Large intestine (tissue), 12 donors: ENCODE measurements at places on chromosomes 12 and 14. TPM values are rescaled to one million over a fixed set of nuclear protein-coding genes. Genes with fewer than 3 reads are reported as not detected.

DNA sequence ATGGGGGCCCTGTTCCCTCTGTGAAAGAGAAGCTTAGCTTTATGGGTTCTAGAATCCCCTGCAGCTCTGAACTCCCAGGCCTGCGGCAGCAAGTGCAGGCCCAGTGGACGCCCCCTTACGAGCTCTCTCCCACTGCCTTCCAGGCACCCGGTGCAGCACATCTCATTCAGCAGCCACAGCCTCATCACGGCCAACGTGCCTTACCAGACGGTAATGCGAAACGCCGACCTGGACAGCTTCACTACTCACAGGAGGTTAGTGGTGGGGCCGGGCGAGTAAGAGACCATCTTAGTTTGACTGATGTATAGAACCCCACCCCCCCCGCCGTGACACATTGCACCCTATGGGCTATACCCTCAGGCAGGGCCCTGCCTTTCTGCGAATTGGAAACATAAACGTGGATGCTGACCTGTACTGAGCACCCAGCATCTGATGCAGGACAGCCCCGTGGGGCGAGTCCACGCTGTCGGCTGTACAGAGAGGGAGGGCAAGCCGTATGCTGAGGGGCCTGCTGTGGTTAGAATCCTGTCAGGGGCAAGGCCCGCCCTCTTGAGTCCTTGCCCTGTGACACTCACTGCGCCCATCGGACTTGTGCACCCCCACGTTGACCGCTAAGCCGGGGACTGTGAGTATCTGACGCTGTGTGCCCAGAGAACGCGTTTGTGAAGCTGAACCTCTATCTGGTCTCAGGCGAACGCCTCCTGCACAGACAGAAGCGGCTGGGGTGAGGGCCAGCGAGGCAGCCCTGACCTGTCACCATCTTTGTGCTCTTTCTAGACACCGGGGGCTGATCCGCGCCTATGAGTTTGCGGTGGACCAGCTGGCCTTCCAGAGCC lies 71.7 kb downstream of the TESC start:
- DNase-seq = no peak

DNA sequence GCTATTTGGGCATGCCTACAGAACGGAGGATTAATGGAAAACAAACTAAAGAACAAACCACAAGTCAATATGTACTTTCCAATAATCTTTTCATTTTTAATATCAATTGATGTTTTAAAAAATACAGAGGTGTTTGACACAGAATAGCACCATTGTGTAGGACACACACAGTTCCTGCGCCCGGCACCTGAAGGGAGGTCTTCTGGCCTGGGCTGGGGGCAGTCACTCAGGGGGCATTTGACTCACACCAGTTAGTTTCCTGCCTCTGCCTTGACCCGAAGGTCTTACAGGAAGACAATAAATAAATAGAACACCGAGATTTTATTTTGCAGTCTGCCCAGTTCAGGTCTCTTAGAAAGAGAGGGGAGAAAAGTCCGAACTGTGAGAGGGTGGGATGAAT lies 9.5 kb downstream of the TMEM106C start:
- no peak for DNase-seq

DNA sequence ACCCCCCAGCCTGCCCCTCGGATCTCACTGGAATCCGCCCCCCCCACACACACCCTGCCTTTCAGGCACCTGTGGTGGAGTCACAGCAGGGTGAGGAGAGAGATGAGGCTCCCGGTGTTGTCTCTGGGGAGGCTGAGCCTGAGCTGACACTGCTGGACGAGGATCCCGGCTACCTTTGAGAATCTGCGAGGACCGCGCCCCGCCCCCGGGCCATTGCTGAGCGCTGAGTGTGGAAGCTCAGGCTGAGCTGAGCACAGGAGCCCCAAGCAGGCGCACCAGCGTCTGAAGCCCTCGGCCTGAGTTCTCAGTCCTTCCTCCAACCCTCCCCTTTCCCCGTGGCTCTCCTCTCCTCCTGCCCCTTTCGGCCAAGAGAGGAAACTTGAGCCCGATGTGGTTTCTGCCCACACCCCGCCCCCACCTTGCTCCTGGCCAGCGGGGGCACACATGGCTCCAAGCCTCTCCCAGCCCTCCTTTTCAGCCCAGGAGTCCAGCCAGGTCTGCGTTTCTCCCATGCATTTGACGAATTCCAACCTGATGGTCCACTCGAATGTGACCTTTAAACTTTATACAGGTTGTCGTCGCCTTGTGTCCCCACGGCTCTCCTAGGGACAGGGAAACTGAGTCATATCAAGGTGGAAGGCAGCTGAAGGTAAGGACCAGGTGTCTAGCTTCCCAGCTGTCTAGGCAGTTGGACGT lies at the start of gene NFE2:
Gene NFE2, minus strand, starts transcription at position 284 of the 696 bp plus-strand sequence. CDS start 5,767 bp downstream, outside the sequence.
- peak; percentile 28 for DNase-seq

DNA sequence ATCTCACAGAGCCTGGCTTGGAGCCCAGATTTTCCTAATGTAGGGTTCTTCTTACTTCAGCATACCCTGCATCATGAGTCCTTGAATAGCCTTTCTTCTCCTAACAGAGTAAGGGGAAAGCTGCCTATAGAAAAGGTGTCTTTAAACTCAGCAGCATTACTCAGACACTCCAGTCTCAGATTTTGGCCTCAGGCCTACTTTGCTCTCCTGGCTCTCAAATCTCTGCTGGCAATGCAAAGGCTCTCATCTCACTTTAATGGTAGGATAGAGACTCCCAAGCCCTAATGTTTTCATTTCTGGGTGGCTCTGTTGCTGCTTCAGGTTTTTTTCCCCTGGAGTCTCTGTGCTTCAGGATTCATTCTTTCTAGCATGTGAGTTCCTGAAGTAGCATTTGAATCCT lies 9.1 kb upstream of the NKX2-8 start:
- DNase-seq = no peak

- no peak for DNase-seq
These were observed 46.3 kb upstream of the KICS2 start for GRCh38 chr12:64268409-64268808.

- peak; percentile 77 for DNase-seq
These were observed at the start of gene TSPAN8 for GRCh38 chr12:71157601-71158233. Gene TSPAN8 (minus strand): TSS chr12:71157999. CDS start chr12:71157678, 321 bp downstream.

GRCh38 chr12:130955238-130955816 lies 1.6 kb downstream of the ADGRD1 start:
- DNase-seq = peak; percentile 30

GRCh38 chr12:9334041-9334692 lies 126.0 kb upstream of the PZP start:
- DNase-seq = peak; percentile 84

- no peak for DNase-seq
These were observed 12.8 kb upstream of the FRS2 start for GRCh38 chr12:69457433-69457832.

GRCh38 chr12:83046019-83046418 lies 359.3 kb downstream of the TMTC2 start:
- no peak for DNase-seq

DNA sequence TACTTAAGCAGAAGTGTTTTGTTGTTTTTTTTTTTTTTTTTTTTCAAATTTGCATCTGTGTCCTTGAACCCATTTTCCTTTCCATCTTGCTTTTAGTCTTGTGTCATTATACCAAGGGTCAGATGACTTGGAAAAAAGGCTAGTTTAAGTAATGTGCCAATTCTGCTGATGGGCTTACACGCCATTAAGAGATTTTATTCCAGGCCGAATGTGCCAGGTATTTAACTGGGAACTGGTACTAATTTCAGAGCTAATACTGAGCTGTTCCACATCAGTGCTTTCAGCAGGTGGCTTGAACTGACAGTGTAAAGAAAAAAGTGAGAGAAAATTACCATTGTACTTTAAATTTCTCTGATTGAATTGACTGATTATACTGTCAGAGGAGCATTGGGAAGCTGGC lies 224.9 kb downstream of the NPAS3 start:
- DNase-seq = no peak

DNA sequence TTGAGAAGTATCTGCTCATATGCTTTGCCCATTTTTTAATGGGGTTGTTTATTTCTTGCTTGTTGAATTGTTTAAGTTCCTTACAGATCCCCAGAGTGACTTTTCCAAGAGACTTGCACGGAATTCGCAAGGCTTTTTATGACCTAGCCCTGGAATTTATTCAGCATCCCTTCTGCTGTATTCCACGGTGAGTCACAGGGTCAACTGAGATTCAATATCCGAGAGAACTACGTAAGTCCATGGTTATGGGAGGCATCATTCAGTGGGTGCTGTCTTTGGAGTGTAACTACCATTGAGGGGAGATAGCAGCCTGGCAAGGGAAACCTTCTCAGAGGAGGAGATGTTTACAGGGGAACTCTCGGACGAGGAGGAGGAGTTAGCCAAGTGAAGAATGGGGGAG lies 20.9 kb upstream of the GPRC5A start:
- no peak for DNase-seq

- DNase-seq = peak; percentile 67
These were observed 1.1 kb downstream of the GPHN start for GRCh38 chr14:66508846-66509621.

- no peak for DNase-seq
These were observed 539 bp downstream of the PSME2 start for GRCh38 chr14:24145690-24146452.

DNA sequence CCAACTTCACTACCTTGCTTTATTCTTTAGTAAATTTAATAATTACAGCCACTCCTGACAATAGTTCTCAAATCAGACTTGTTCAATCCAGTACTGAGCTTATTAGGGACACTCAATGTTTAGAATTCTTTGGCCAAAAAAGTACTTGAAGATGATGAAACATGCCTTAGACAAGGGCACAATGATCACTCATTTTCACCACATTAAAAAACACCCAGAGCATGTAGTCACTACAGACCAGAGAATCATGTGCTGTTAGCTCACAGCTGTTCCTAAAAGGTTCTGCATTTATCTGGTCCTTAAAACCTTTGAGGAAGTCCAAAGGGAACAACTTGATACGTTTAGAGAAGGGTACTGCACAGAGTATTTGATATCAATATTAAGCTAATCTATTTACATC lies 98.7 kb downstream of the INSM2 start:
- DNase-seq = no peak

GRCh38 chr12:18476861-18477260 lies 215.5 kb downstream of the PIK3C2G start:
- DNase-seq = no peak

- DNase-seq = no peak
These were observed 465.7 kb upstream of the MGAT4C start for GRCh38 chr12:86721713-86722397.

GRCh38 chr14:23345987-23346692 lies 6.5 kb downstream of the SLC22A17 start:
- no peak for DNase-seq

DNA sequence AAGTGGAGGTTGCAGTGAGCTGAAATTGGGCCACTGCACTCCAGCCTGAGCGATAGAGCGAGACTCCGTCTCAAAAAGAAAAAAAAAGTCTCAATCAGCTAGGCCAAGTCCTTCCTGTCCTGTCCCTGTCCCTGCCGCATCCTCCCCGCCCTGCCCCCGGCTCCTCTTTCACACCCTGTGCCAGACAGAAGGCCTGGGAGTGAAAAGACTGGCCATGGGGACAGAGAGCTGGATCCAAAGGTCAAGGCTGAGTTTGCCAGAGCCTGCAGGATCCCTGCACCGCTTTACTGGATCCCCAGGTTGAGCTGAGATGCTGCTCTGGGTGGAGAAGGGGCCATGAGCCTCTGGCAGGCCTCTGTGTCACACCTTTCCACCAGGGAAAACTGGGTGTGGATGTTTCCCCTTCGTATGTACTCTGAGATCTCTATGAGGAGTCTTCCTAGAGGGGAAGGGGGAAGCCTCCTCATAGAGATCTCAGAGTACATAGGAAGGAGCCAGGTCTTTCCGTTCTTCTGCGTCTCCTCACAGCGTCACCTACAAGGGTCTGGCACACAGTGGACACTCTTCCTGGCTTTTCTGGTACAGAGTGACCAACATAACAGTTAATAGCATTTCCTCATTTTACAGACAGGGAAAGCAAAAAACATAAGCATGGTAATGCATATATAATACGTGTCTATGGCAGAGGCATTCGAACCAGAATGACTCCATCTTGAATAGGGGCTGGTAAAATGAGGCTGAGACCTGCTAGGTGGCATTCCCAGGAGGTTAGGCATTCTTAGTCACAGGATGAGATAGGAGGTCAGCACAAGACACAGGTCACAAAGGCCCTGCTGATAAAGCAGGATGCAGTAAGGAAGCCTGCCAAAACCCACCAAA lies 35.1 kb downstream of the NINJ2 start:
- DNase-seq = no peak

- no peak for DNase-seq
These were observed 53.6 kb upstream of the SRSF5 start for GRCh38 chr14:69713209-69713781.

GRCh38 chr12:93191423-93191822 lies 186.3 kb upstream of the NUDT4 start:
- DNase-seq = no peak

- no peak for DNase-seq
These were observed 590.5 kb upstream of the ATP2B1 start for GRCh38 chr12:90299121-90299520.

The RNASE4 gene
- 37.1 TPM for polyA plus RNA-seq

The SLC6A13 gene
- 0.28 TPM for polyA plus RNA-seq

The CEP128 gene
- 2.4 TPM for polyA plus RNA-seq

The CLEC9A gene
- 2.5 TPM for polyA plus RNA-seq

The CLEC2D gene
- polyA plus RNA-seq = 9.9 TPM

The AQP6 gene
- 0.49 TPM for polyA plus RNA-seq

The EML5 gene
- 6.2 TPM for polyA plus RNA-seq

The TSHR gene
- polyA plus RNA-seq = 0.16 TPM

The TAS2R46 gene
- 0.13 TPM for polyA plus RNA-seq

The NCKAP5L gene
- polyA plus RNA-seq = 9.7 TPM

The JPH4 gene
- 6.6 TPM for polyA plus RNA-seq
